GM23338 (cell line): ENCODE measurements at places on chromosomes 6 and 20.

GRCh38 chr6:13433709-13434121 is 53.7 kb downstream of the GFOD1 start:
- no peak for DNase-seq
- H3K4me1 ChIP-seq, result peaks cover 21% of the 10 kb centered on the region
- no peaks in the 10 kb centered on the region for H3K27me3 ChIP-seq
- H3K4me3 ChIP-seq, result no peak overlapping the region
- H3K36me3 ChIP-seq, result no peaks in the 10 kb centered on the region
- H3K27ac ChIP-seq, result no peak overlapping the region

GRCh38 chr6:125149256-125150144 is 4.1 kb upstream of the TPD52L1 start:
- H3K4me3 ChIP-seq, result no peak overlapping the region
- H3K27me3 ChIP-seq, result peaks cover 16% of the 10 kb centered on the region
- H3K27ac ChIP-seq, result no peak overlapping the region
- H3K36me3 ChIP-seq, result no peaks in the 10 kb centered on the region
- no peak for DNase-seq

GRCh38 chr6:163226836-163227485 is 187.6 kb upstream of the QKI start:
- no peaks in the 10 kb centered on the region for H3K27me3 ChIP-seq
- no peaks in the 10 kb centered on the region for H3K36me3 ChIP-seq
- no peak overlapping the region for H3K27ac ChIP-seq
- no peaks in the 10 kb centered on the region for H3K4me1 ChIP-seq

- H3K36me3 ChIP-seq, result no peaks in the 10 kb centered on the region
- no peaks in the 10 kb centered on the region for H3K4me1 ChIP-seq
- no peak overlapping the region for H3K4me3 ChIP-seq
- DNase-seq, result no peak
- no peaks in the 10 kb centered on the region for H3K27me3 ChIP-seq
Measured at GRCh38 chr6:85077098-85077497, 312.7 kb upstream of the TBX18 start.

GRCh38 chr6:47262231-47262630 is 47.5 kb downstream of the TNFRSF21 start:
- DNase-seq, result no peak
- H3K36me3 ChIP-seq, result peaks cover 7% of the 10 kb centered on the region; the same call in 1 of the 2 replicates
- no peak overlapping the region for H3K27ac ChIP-seq
- no peak overlapping the region for H3K4me3 ChIP-seq
- H3K4me1 ChIP-seq, result peaks cover 7% of the 10 kb centered on the region
- no peaks in the 10 kb centered on the region for H3K27me3 ChIP-seq

DNA sequence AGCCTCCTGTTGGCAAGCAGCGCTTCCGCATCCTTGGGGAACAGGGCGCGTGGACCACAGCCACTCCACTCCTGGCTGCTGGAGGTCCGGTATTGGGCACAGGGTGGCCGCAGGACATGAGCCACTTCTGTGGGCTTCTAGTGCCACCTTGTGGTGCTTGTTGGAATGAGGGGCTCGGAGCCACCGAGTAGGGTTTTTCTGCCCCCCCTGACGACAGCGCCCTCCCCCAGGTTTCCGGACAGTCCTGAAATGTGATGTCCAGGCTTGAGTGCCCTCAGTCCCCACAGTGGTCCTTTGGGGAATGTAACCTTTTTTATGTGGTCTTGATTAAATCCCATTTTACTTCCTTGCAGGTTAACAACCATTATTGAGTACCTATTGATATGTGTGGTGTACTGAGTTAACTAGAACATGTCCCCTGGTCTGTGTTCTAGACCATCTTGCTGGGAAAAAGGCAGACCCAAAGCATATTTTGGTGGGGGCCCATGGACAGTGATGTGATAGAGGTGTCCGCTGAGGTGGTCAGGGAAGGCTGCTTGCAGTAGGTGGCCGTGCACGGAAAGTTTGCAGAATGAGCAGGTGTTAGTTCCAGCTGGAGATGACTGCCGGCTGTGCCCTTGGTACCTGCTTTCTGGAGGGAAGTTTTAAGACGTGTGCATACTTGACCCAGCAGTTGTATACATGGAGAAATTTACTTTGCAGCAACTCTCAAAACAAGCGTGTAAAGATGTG is 70.0 kb downstream of the PTPN1 start:
- H3K27me3 ChIP-seq, result no peaks in the 10 kb centered on the region
- peak; percentile 81 for DNase-seq
- no peaks in the 10 kb centered on the region for H3K4me1 ChIP-seq
- no peak overlapping the region for H3K4me3 ChIP-seq
